CD4-positive, alpha-beta memory T cell (primary cell): ENCODE measurements at places on chromosomes 2 and 18. TPM values are rescaled to one million over a fixed set of nuclear protein-coding genes. Genes with fewer than 3 reads are reported as not detected.

GRCh38 chr2:229956491-229956890 is 34.2 kb downstream of the FBXO36 start:
- DNase-seq: no peak

DNA sequence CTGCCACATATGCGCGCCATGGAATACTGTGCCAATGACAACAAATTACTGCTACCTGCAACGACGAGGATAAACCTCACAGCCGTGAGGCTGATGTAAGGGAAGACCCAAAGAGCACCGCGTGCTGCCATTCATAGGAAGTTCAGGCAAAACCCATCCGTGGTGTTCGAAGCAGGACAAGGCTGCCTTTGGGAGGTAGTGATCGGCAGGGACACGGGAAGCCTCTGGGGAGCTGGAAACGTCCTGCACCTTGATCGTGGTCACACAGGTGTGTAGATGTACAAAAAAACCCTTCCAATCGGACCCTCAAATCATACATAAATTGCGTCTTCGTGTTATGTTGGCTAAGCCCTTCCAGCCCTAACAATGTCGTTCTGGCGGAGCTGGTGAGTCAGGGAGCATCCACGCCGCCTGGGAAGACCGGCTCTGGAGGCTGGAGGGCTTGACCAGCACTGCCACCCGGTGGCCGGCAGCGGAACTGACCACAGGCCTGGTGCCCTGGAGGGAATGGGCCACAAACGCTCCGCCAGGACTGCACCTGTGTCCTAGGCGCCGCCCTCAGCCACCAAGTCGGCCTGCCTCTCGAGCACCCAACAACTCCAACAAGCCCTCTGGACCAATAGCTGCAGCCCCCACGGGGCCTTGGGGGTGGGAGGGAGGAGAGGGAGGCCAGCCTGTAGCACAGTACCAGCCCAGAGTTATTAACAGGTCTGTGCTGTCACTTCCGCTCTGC is 4.1 kb upstream of the NEURL3 start:
- DNase-seq: no peak

GRCh38 chr18:31648966-31649429 is 35.4 kb downstream of the B4GALT6 start:
- DNase-seq: no peak

DNA sequence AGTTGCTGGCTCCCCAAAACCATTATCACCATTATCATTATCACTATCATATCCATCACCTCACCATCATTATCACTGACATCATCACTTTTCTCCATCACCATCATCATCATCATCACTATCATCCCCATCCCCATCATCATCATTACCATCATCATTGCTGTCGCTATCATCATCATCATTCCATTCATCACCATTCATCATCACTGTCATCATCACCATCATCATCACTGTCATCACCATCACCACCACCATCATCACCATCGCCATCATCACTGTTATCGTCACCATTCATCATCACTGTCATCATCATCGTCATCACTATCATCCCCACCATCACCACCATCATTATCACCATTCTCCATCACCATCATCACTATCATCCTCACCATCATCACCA is 9.0 kb downstream of the HPCAL1 start:
- no peak for DNase-seq

DNA sequence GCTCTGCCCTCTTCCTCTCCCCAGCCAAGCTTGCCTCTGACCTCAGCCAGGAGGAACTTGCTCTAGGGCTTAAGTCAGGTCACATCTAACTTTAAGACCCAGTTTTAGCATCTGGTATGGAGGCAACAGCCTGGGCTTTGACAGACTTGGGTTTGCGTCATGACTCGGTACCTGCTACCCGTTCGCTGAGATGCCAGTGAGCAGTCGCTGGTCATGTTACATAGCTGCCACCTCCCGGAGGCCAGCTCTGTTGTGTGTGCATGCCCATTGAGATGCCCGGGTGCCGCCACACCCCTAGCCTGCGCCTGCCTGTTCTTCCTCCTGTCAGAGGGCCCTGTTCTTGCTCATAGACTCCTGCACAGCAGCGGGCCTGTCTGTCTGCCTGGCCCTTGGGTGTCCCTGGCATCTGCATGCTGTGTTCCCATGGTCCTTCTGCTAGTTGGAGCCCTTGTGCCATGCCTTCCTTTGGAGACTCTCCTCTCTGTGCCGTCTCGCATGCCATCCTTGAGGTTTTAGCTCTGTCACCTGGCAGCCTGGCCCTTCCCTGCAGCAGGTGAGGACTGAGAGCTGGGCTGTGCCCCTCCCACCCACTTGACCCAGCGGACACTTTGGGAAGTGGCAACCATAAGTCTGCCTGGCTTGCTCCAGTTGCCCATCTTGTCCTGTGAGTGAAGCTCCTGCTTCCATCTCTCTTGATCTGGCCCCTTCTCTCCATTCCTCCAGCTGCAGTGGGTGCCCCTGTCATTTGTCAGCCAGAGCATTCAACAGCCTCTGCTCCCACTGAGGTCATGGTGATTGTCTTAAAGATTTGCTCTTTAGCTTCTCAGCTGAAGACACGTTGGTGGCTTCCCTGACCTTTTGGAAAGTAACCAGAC is 24.9 kb downstream of the ASAP2 start:
- DNase-seq: no peak

TPRKB gene
- 33.0 TPM for total RNA-seq
